ENCODE measurements at places on chromosomes 2 and 18.

- no peak for DNase-seq
Measured at GRCh38 chr2:216279031-216279430, 93.3 kb downstream of the MARCHF4 start.

GRCh38 chr2:149027590-149028250 lies 10.8 kb upstream of the LYPD6B start:
- no peak for DNase-seq

GRCh38 chr2:145546091-145546490 lies 1026.2 kb upstream of the ZEB2 start:
- no peak for DNase-seq

DNA sequence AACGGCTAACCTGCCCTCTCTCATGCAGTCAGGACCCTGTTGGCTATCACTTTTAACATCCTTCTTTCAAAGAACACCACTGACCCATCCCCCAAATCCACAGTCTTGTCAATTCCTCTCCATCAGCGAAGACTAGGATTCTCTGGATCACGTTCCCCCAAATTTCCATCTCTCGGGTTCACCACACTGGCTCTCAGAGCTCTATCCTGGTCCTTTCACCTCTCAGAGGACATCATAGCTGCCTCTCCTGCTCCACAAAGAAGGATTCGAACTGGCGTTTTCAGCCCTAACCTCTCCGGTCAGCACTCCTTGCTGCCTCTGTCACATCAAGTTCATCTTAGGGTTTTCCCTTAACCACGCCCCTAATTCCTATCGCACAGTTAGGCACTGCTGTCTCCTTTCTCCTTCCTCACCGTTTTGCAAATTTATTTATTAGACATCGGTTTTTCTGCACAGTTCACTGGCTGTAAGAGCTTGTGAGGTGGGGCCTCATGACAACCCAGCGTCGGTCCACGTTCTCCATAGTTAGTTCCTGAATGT lies 247.5 kb upstream of the PXDN start:
- DNase-seq = no peak

GRCh38 chr2:64812285-64812684 lies 158.6 kb upstream of the SERTAD2 start:
- DNase-seq = no peak

DNA sequence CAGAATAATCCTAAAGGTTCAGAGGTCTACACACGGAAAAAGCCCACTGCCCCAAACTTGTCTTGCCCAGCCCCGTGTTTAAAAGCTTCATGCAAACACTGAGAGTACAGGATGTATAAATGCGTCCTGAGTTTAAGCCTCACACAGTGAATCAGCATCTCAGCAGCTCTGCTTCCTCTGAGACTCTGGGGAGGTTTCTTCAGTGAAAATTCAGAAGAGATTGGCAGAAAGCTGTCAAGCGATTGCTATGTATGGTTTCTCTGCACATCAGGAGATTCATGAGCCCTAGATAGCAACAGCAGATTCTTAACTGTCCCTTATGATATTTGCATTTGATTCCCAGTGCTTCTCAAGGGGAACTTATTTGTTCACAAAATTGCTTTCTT lies 27.1 kb downstream of the CRACDL start:
- no peak for DNase-seq

DNA sequence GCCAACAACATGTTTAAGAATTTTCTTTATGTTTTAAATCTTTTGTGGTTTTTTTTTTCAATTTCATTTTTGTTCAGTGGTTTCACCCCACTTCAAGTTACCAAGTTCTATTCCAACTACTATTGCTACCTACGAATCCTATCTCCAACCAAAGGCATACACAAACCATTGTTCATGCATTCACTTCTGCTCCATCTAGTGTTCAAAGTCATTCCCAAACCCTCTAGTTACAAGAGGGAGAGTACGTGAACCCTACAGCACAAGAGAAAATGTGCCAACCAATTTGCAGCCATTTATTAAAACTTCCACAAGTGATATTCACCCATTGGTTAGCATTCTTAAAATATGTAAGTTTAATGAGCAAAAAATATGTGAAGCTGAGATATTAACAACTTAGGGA lies 295.1 kb upstream of the KYNU start:
- DNase-seq = no peak

- DNase-seq = no peak
Measured at GRCh38 chr2:72431737-72432136, 284.1 kb upstream of the CYP26B1 start.

DNA sequence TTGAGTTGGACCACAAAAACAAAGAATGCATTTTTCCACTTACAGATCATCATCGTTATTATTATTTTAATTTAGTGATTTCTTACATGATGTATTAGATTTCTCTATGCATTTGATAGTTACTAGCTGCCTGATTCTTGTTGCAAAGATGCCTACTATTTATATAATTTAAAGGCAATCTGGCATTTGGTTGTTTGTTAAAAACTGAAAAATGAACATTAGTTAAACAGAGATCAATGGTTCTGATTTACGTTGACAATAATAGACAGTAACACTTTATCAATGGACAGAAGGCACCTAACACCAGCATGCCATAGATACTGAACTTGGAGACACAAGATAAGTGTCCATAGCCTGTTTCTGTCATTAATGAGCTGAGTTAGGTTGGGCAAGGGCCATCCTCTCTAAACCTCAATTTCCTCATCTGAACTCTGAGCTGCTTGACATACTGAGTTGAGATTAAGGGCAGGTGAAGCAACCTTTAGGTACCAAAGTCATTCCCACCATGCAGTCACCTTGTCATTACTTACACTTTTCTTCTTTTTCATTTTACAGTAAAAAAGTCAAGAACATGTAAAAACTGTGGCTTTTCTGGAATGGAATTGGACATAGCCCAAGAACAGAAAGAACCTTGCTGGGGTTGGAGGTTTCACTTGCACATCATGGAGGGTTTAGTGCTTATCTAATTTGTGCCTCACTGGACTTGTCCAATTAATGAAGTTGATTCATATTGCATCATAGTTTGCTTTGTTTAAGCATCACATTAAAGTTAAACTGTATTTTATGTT lies 3.1 kb downstream of the CCL20 start:
- no peak for DNase-seq

GRCh38 chr2:237297421-237298150 lies 116.4 kb downstream of the COL6A3 start:
- DNase-seq = no peak

GRCh38 chr2:134401789-134402188 lies 147.9 kb downstream of the MGAT5 start:
- DNase-seq = no peak

- no peak for DNase-seq
Measured at GRCh38 chr2:67877301-67877700, 185.5 kb downstream of the C1D start.

- no peak for DNase-seq
Measured at GRCh38 chr18:31776093-31776492, 15.4 kb upstream of the SLC25A52 start.

- no peak for DNase-seq
Measured at GRCh38 chr18:55575066-55575465, 12.9 kb downstream of the TCF4 start.

- no peak for DNase-seq
Measured at GRCh38 chr2:227626580-227627151, 9.4 kb downstream of the SCYGR4 start.

- DNase-seq = no peak
Measured at GRCh38 chr2:210527286-210527685, 29.1 kb upstream of the CPS1 start.

GRCh38 chr2:101396316-101396717 lies 9.0 kb upstream of the CREG2 start:
- no peak for DNase-seq

DNA sequence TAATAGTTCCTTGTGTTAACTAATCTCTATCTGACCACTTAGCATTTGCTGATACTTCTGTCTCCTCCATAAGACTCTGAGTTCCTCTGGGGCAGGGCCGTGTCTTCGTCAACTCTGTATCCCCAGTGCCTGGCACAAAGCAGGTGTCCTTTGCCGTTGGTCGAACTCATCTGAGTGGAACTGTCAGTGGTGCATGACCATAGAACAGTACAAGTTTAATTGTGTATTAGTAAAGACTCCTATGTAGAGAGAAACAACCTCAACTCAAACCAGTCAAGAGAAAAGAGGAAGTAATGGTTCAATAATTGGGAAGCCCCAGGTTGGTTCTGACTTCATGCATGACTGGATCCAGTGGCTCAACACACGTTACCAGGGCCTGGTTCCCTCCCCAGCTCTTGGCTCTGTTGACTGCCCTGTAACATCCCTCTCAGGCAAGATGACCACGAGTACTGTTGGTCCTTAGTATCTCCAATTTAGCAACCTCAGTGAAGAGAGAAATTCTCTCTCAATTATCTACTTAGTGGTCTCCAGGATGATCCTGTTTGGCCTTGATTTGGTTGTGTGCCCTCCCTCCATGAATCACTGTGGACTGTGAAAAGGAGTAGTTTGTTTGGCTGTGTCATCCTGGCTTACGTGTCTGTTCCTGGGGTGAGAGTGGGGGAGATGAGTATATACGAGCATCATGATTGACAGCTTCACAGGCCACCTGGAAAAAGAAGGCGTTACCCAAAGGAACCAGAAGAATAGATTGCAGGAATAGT lies 58.5 kb upstream of the MSH6 start:
- no peak for DNase-seq

DNA sequence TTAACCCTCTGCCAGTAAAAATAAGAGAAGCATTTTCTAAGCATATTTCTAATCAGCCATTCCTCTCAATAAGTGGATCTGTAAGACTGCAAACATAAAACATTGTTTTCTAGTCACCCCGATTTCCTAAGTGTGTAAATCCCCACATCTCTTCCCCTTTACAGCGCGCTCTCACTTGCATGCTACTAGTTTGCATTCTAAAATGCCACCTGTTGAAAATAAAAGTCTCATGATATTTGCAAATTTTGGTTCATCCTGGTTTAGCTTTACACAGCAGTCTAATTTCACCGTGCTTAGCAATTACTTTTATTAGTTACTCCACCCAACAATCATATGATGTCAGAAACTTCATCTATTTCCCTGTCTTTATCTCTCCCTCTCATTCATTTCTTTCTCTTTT lies 1230.7 kb upstream of the ZEB2 start:
- DNase-seq = no peak

GRCh38 chr18:35549564-35549963 lies 32.0 kb upstream of the GALNT1 start:
- no peak for DNase-seq

GRCh38 chr2:24514820-24515219 lies 23.8 kb downstream of the NCOA1 start:
- DNase-seq = no peak

- no peak for DNase-seq
Measured at GRCh38 chr18:48292229-48292628, 117.0 kb downstream of the ZBTB7C start.

- no peak for DNase-seq
Measured at GRCh38 chr2:226953206-226953605, 117.4 kb downstream of the RHBDD1 start.

DNA sequence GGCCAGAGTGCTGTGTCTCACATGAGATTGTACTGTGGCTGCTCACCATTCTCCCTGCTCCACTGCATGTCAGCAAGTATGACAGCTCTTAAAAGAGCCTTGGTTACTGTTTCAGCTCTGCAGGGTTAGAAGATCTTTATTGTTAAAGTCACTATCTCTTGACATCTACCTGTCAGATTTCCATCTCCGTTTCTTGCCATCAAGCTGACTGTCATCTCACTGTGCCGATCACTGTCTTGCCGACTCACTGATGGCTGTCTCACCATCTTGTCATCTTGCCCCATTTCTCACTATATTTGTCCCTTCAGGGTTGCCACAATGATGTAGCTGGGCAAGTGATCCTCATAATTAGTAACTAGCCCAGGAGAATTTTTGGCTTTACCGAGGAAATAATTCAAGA lies 800.9 kb upstream of the CDH7 start:
- DNase-seq = no peak

GRCh38 chr2:96493072-96493471 lies 12.1 kb downstream of the NEURL3 start:
- DNase-seq = no peak

DNA sequence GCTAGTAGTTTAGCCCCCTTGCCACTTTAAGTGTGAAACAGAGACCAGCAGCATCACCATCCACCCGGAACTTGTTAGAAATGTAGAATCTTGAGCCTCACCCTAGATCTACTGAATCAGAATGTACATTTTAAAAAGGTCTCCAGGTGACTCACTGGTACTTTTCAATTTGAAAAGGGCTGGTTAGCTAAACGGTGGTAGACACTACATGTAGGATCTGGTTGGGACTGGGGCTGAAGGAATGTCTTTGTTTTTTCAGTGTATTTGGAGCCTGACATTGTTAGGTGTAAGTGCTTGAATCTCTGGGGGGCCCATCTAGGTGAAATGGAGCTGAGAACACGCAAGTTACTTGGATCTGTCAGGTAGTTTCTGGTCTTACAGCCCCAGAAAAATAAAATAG lies 44.0 kb upstream of the XPO1 start:
- no peak for DNase-seq

GRCh38 chr2:129730979-129731378 lies 248.5 kb upstream of the RAB6C start:
- no peak for DNase-seq

- no peak for DNase-seq
Measured at GRCh38 chr2:63591566-63592175, 2.9 kb downstream of the MDH1 start.

DNA sequence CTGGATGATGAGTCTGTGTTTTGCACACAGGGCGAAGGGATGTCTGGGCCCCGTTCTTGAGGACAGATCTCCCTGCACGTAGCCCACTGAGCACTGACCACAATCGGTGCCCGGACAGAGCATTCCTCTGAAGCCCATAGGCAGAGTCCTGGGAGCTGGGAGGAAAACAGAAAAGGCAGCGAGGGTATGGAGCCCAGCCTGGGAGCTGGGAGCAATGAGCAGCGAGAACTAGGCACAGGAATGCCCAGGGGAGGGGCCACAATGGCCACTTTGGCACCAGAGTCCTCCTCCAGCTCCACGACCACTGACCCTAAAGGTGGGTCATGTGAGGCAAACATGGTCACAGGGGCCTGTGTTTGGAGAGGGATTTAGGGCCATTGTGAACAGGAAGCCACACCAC lies 333.9 kb downstream of the EIPR1 start:
- DNase-seq = no peak

DNA sequence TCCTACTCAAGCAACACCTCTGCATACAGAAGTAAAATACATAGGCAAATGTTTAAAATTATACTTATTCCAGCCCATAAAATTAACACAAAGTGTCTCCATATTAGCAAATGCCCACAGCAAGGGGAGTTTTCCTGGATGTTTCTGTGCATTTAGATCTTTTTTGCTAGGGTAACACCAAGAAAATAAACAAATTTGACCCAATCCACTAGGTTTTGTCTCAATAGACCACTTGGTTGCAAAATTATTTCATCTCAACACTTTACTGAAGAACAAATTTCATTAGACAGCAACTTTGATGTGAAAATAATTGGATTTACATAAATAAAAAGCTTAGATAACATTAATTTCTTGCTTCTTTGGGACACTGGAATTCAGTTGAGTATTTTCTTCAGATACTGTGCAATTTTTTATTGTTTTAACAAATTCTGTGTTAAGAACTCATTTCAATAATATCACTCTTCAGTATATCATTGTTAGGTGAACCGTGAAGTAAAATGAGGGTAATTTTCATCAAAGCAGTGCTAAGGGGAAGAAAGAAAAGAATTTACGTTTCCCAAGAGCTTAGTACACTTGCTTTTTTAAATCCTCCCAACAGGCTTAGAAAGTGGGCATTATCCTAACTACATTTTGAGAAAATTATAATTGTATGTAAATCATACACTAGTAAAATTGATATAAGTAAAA lies 133.5 kb upstream of the TTC39C start:
- no peak for DNase-seq
